HT1080 (cell line): ENCODE measurements at places on chromosomes 7 and 10. TPM values are rescaled to one million over a fixed set of nuclear protein-coding genes. Genes with fewer than 3 reads are reported as not detected.
A peak's percentile ranks its signal among the peaks of the same experiment; 100 is the strongest.

- DNase-seq = no peak
These were observed 10.5 kb upstream of the EDRF1 start for GRCh38 chr10:125708971-125709503.

DNA sequence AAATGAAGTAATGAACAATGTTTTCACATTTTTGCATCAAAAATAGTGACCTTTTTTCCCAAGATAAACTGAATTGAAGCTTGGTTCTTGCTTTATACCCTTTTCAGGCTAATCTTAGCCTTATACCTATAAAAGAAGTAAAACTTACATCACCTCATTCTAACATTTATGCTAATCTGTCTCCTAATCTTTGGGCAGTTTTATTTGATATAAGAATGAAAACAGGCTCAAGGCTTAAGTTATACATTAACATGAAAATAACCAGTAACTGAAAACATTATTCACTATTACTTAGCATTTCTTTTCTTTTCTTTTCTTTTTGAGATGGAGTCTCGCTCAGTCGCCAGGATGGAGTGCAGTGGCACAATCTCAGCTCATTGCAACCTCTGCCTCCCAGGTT lies 113.1 kb downstream of the HIBADH start:
- DNase-seq = no peak

DNA sequence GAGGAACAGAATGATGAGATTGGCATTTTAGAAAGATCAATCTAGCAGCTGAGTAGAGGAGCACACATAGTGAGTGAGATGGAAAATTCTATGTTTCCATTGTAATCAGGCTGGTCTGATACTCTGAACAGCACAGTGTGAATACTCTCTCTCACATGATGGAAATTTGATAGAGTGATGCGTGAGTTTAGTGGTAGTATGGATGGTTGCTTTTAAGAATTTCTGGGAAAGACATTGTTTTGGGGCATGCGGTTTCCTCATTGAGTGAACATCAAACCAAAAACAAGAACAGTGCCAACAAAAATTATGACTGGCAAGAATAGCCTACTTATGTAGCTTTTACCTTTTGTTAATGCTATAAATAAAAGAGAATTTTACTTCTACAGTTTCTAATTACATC lies 183.2 kb downstream of the PDE1C start:
- no peak for DNase-seq

GRCh38 chr7:131498237-131498885 lies 58.1 kb downstream of the PODXL start:
- no peak for DNase-seq

DNA sequence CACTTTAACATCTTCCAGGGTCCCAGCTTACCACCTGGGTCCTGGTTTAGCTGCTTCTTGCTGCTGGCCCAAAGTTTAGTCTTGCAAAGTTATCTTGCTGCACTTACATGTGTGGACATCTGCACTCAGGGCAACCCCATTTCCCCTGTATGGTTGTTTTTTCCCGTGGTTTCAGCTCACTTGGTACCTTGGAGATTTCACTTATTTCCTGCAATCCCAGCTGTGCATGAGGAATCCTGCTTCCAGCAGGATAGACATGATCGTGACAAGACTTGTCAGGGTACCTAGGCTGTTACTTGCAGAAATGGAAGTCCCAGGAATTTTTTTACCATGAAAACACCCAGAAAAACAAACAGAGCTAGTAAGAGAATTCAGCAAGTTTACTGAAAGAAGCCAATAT lies 95.9 kb upstream of the LEP start:
- DNase-seq = no peak

DNA sequence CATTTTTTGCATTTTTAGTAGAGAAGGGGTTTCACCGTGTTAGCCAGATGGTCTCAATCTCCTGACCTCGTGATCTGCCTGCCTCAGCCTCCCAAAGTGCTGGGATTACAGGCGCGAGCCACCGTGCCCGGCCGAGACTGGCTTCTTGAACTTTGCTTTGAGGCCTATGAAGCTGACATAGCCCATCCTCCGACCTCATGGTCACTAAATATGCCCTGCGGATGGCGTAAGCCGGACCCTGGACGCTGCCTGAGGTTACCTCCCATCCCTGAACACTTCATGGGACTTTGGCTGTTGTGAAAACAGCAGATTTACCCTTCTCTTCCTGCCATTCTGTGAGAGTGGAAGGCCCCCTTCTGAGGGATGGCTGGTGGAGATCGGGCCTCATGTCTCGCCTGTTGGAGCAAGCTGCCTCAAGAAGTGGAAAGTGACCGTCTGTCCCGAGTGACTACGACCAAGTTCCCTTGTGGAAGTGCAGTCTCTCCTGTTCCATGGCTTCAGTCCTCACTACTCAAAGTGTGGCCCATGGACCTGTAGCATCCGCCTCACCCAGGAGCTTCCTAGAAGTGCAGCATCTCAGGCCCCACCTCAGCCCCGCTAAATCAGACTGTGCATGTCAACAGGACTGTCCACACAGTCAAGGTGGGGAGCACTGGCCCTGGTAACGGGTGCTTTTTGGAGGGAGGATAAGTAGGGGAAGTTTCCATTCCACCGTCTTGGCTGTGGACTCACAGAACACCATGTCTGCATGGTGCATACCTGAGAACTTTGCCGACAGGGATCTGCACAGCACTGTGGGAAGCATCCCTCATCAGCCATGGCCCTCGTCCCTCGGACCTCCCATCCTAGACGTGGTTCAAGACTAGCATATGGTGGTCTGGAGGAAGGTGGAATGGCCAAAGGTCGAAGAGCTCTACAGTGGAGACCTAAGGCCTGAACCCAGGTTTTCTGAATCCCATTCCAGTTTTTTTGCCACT lies 210.5 kb upstream of the SHH start:
- no peak for DNase-seq

DNA sequence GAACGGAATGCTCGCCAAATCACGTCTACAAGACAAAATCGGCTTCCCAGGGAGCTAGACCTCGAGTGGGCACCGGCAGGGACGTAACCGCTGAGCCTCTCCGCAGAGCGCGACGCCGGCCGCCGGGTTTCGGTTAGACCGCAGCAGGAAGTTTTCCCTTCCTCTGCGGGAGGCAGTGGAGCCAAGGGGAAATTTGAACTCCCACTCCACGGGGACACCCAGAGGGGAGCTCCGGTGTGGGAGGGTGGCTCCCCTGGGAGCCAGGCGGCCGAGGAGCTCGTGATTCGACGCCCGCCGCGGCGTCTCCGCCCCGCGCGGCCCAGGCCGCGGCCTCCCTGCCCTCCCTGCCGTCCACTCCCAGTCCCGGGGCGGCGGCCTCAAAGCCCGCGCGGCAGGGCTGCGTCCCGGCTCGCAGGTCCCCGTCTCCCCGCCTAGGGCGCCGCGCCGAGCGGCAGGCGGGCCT lies 426 bp downstream of the SYPL1 start:
- no peak for DNase-seq

- no peak for DNase-seq
These were observed 120.0 kb upstream of the EGFR start for GRCh38 chr7:54898659-54899340.

DNA sequence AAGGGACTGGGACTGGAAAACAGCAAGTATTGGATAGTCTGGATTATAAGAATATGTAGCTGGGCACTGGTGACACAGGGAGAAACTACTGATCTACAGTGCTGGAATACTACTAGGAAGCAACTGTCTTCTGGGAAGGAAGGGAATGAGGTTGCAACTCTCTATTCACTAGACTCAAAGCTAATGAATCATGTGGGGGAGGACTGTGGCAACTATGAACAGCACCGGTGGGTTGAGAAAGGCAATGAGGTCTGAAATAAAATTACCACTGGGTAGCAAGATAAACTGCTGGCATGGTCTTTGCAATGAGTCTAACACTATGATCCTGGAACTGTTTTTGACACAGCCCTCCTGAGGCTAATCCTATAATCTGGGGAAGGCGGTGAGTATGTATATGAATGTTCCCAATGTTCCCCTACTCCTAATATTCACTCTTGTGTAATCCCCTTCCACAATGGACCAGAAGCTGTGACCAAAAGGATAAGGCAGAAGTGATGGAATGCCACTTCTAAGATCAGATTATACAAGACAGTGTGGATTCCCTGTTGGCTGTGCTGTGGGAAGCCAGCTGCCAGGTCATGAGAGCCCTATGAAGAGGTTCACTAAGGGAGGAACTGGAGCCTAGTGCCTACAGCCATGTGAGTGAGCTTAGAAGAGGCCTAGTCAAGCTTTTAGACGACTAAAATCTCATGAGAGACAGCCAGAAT lies 101.3 kb upstream of the DNAJB12 start:
- DNase-seq = peak; percentile 32

- no peak for DNase-seq
These were observed 14.8 kb upstream of the ZNF485 start for GRCh38 chr10:43591303-43591904.

GRCh38 chr7:154519229-154519628 lies 467.0 kb downstream of the DPP6 start:
- no peak for DNase-seq

GRCh38 chr10:88874281-88874680 lies 5.8 kb upstream of the STAMBPL1 start:
- no peak for DNase-seq

DNA sequence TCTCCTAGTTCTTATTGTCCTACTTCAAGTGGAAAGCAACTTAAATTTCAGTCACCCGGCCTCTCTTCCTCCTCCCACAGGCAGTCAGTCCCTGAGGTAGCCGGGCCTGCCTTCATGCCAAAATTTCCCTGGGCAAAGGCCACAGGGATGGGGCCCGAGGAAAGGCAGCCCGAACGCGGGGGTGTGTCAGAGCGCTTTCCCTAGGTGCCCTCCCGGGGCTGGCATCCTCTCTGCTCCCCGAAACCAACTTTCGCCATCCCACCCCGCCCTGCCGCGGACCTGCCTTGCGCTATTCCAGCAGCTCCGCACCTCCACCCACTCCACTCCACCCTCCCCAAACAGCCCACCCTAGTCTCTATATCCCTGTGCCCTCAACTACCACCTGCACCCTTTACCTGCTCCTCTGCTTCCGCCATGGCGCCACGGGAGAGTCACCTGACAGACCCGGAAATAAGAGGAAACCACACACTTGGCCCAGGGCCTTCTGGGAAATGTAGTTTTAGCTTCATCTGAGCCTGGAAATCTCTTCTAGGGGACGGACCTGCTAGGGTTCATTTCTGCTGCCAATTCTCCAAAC lies at the start of gene VPS41:
Gene VPS41 (minus strand): TSS at position 433 of the 577 bp plus-strand sequence. CDS start 17 bp downstream, at position 416.
- DNase-seq = peak; percentile 71

- no peak for DNase-seq
These were observed 19.4 kb downstream of the MCM10 start for GRCh38 chr10:13180788-13181187.

DNA sequence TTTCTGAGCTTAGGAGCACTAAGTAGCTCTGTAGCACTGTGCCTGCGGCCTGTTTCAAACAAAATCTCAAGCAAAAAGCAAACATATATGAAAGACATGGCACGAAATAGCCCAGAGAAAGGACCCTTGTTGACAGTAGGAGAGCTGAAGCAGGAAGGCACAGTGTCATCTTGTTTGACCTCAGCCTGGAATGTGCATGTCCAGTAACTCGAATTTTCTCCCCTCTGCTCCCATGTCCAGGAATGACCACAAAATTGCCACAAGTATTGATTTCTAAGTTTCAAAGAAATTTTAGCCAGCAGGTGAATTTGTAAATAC lies 301.0 kb downstream of the CCDC3 start:
- no peak for DNase-seq

DNA sequence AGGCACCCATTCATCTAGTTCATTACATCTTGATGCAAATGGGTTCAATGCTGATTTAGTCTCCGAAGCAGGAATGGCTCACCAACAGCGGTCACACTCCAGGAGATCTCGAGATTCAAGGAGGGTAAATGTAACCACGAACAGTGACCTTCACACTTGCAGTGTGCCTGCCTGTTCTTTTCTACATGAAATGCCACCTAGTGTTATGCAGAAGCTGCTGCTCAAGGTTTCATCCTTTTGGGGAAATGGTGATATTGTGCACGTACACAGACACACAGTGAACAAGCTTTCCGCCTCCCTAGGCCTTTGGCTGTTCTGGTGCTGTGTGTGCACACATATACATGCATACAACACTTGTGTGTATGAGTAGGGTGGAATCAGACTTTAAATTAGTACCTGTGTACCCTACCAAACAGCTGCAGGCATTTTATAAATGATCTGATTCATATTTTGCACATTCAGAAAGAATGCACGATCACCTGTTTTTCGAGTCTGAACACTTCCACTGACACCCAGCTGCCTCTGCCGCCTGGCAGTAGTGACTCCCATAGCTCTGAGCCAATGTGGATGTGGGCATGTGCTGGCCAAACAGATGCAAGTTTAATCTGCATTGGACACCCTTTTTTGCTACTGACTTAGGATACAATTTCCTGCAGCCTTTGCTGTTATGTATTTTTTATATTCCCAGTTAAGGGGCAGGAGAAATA lies 100.5 kb downstream of the TACC2 start:
- peak; percentile 8 for DNase-seq

- peak; percentile 98 for DNase-seq
These were observed 9.5 kb upstream of the ADAM12 start for GRCh38 chr10:126397640-126398382.

GRCh38 chr7:43721193-43721806 lies 8.0 kb downstream of the COA1 start:
- peak; percentile 25 for DNase-seq

GRCh38 chr10:124225467-124226270 lies 132.3 kb upstream of the CHST15 start:
- no peak for DNase-seq

DNA sequence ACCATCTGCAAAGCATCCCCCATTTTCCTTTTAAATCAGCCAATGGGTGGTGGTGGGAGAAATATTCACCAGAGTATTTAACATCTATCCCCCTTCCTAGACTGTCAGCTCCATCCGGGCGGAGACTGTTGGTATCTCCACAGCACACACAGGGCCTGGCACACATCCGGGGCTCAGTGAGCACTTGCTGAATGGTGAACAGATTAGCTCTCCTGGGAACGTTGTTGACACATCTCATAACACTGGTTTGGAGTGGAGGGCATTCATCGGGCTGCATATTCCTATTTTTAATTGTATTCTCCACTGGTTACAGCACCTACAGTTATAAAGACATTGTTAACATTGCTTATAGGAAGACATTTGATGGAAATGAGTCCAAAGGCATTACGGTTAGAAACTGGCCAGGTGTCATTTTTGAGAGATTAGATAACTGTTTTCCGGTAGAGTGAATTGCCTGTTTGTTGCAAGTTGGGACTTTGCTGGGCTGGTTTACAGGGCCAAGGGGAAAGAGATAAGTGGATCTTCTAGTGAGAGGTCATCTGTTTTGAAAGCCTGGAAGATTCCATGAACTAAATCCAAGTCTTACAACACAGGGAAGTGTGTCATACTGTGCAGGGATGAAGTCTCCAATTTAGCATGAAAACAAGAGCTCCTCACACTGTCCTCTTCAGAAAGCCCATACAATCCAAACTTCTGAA lies 101.8 kb downstream of the EGFR start:
- no peak for DNase-seq

Gene SPDYE5
- total RNA-seq = not detected in 2 replicates

Gene PNLIPRP3
- 0.05 and 0.13 TPM in 2 replicates for total RNA-seq

Gene ACTR3C
- total RNA-seq = not detected in 2 replicates

Gene TMEM213
- not detected in 2 replicates for total RNA-seq

Gene FAM13C
- total RNA-seq = 2.8 and 3.1 TPM in 2 replicates

Gene OR2A5
- total RNA-seq = not detected in 2 replicates

Gene TRIM73
- total RNA-seq = 0.10 TPM in 1 of 2 replicates, not detected in the other

Gene FAM171A1
- total RNA-seq = 35.9 and 41.3 TPM in 2 replicates

Gene GPR26
- total RNA-seq = not detected in 2 replicates

Gene FBXO24
- 0.37 TPM in 1 of 2 replicates, not detected in the other for total RNA-seq

Gene TAC1
- not detected in 2 replicates for total RNA-seq

Gene ZNF239
- 4.4 and 5.0 TPM in 2 replicates for total RNA-seq

Gene ZNF746
- 18.6 and 19.7 TPM in 2 replicates for total RNA-seq
